Stimulated activated naive B cell treated with anti-CD40 and anti-IgM and Interleukin-4, amounts not matched to agents 10 μg/mL and 1 μg/mL and 100 μg/mL, for 72 hours (primary cell): ENCODE measurements at places on chromosomes 16 and 17.
A peak's percentile ranks its signal among the peaks of the same experiment; 100 is the strongest.

DNA sequence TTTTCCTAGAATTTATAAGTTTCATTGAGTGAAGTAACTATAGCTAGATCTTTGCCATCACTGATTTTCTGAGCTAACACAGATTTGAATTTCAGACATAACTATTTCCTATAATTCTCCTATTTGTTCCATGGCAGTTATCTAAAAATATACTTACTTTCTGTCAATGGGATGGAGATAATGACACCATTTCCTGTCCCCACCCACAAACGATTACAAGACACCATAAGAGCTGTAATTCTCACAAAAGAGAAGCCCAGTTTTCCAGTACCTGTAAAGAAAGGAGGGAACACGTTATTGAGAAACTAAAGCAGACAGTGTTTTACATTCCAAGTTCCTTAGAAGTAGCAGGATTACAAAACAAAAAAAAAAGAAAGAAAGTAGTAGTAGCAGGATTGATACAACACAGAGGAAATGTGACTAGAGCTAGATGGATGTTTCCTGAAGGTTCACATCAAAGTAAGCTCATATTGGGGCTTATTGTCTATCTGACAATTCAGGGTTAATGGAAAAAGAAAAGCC lies 110.9 kb upstream of the TOB1 start:
- H3K27me3 ChIP-seq, result no peaks in the 10 kb centered on the region
- DNase-seq, result no peak
- H3K27ac ChIP-seq, result peak overlapping the region; percentile 80
- no peak overlapping the region for H3K4me3 ChIP-seq

DNA sequence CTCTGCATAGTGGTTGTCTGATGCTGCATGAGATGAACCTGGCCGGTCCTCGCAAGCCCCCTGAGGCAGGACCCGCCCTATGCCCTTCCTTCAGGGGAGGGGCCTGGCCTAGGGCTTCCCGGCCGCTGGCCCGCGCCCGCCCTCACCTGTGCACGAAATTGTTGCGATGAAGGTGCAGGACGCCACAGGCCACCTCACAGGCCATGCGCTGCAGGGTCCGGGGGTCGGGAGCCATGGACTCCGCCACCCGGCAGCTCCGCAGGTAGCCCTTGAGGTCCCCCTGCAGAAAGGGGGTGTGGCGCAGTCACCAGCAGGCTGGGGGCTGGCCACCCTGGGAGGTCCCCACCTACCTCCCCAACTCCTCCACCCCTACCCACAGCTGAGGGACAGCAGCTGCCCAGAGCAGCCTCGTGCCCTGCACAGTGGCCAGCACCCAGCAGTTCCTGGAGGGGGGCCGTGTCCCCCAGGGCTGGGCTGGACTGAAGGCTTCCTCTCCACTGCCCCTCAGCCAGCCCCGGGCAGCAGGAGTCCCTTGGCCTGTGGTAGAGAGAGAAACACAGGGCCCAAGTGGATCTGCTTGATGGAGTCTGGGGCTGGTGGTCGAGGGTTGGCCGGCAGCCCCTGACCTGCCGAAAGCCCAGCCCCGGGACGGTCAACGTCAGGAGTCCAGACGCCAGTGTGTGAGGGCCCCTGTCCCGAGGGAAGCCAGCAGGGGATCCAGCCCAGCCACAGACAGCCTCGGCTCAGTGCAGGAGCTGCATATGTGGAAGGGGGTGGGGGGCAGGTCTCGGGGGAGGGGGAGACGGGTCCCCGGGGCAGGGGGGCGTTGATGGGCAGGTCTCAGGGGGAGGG lies 38.8 kb upstream of the PVALEF start:
- H3K4me3 ChIP-seq, result no peak overlapping the region
- no peak for DNase-seq
- H3K27ac ChIP-seq, result no peak overlapping the region

- H3K36me3 ChIP-seq, result no peaks in the 10 kb centered on the region
- H3K4me1 ChIP-seq, result peaks cover 18% of the 10 kb centered on the region
- H3K27me3 ChIP-seq, result peaks cover 21% of the 10 kb centered on the region
- no peak overlapping the region for H3K27ac ChIP-seq
Observed at GRCh38 chr16:87681981-87682570, 79.8 kb downstream of the JPH3 start.

DNA sequence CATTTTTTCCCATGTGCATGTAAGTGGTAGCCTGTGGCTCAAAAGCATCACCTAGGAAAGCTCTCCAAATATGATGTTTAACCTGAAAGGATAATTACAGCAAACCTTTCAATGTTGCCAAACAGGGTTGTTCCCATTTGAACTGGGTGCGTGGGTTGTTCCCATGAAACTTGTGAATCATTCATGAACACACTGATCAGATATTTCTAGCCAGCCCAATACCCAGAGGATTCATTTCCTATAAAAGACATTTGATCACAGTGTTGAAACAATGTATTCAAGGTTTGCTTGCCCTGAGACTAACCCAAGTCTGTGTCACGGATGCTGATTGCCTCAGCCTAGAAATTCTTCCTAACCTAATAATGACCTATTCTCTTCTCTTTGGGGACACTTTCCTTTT lies 12.9 kb downstream of the KRT39 start:
- no peaks in the 10 kb centered on the region for H3K4me1 ChIP-seq
- H3K27me3 ChIP-seq, result peaks cover 60% of the 10 kb centered on the region
- no peak overlapping the region for H3K27ac ChIP-seq
- no peaks in the 10 kb centered on the region for H3K36me3 ChIP-seq
- no peak for DNase-seq

- DNase-seq, result peak; percentile 9
- H3K4me3 ChIP-seq, result no peak overlapping the region
- H3K4me1 ChIP-seq, result no peaks in the 10 kb centered on the region
- H3K27me3 ChIP-seq, result peaks cover 29% of the 10 kb centered on the region
- no peak overlapping the region for H3K27ac ChIP-seq
Observed at GRCh38 chr16:48687421-48688038, 77.5 kb upstream of the N4BP1 start.
